ENCODE measurements at places on chromosomes 6 and 20.

DNA sequence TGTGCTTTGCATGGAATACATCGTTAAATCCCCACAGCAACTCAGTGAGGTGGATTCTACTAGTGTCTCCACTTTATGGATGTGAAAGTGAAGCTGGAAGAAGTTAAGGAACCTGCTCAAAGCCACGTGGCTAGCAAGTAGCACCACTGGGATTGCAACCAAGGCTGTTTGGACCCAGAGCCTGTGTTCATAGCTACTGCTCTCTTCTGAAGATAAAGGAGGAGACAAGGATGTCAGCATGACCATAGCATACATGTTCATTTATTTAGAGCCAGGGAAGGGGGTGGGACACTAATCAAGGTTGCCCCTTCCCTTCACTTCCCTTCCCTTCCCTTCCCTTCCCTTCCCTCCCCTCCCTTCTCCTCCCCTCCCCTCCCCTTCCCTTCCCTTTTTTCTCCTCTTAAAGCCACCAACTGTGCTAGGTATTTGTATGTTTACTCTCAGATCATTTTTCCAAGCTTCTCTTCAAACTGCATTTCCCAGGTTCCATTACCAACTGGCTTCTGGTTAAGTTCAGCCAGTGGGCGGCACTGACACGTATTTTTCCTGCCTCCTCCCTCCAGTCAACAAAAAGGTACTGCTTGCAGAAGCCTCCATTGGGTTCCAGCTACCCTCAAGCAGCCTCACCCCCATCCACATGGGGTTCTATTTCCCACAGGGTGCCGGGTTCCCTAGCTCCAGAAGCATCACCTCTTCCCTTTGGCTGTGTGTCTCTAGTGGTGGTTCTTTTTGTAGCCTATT is 134.9 kb downstream of the BCAS1 start:
- no peak for DNase-seq

DNA sequence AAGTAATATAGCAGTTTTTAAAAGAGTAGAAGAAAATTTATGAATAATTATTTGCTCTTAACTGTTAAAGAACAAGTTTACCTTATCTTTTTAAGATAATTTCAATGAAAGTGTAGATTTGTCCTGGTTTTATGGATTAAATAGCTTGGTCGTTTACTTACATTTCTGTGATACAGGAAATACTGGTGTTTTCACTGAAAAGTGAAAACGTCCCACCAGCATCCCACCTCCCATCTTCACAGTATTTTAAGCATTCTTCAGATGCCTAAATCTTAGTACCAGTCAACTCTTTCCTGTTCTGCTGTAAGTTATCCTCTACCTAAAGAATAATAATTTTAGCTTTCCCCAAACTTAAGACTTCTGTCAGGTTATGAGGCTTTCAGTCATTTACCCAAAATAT is 5.8 kb downstream of the TAB2 start:
- no peak for DNase-seq

GRCh38 chr6:101401792-101402621 is 8.5 kb downstream of the GRIK2 start:
- no peak for DNase-seq

DNA sequence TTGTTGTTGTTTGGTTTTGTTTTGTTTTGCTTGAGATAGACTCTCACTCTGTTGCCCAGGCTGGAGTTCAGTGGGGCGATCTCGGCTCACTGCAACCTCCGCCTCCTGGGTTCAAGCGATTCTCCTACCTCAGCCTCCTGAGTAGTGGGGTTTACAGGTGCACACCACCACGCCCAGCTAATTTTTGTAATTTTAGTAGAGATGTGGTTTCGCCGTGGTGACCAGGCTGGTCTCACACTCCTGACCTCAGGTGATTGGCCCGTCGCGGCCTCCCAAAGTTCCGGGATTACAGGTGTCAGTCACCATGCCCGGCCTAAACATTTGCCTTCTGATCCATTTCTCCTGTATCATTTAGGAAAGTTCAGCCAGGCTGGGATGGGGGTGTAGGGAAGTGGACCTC is 17.7 kb downstream of the DUSP22 start:
- DNase-seq, result no peak

- no peak for DNase-seq
These were observed 44.6 kb upstream of the NT5E start for GRCh38 chr6:85405175-85405852.

Data from NCI-H2107 (cell line).